ENCODE measurements at places on chromosomes 2 and 18.

DNA sequence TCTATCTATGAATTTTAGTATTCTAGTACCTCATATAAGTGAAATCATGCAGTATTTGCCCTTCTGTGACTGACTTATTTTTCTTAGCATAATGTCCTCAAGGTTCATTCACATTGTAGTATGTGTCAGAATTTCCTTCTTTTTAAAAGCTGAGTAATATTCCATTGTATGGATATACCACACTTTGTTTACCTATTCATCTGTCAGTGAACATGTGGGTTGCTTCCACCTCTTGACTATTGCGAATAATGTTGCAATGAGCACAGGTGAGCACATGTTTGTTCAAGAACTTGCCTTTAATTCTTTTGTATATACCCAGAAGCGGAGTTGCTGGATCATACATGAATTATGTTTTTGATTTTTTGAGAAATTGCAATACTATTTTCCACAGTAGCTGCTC is 187.4 kb upstream of the RBMS1 start:
- DNase-seq: no peak

DNA sequence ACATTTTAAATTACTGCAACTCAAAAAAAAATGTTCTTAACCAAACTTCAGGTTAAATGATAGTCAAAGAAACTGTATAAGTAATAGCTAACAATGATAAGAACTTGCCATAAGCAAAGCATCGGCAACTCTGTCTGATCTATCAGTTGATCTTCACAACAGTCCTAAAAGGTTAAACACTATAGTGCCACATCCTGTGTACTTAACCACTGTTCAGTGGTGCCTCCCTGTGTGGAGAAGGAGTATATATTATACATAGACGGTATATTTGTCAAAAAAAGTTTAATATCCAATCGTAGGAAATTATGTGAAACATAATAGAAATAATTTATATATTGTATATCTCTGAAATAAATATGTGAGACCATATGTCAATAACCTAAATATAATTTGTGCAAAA is 13.0 kb downstream of the DTNA start:
- DNase-seq: no peak

DNA sequence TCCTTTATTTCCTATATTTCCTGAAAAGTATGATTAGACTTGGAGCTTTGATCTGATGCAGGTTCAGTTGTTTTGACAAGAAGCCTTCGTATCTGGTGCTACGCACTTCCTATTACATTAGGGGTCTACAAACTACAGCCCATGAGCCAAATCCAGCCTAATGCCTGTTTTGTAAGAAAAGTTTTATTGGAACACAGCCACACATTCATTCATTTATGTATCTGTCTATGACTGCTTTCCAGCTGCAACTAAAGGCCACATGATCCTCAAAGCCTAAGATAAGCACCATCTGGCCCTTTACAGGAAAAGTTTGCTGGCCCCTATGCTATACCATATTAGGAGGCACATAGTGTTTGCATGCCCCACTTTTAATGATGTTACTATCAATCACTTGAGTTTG is 26.0 kb downstream of the EIF2AK3 start:
- DNase-seq: no peak

DNA sequence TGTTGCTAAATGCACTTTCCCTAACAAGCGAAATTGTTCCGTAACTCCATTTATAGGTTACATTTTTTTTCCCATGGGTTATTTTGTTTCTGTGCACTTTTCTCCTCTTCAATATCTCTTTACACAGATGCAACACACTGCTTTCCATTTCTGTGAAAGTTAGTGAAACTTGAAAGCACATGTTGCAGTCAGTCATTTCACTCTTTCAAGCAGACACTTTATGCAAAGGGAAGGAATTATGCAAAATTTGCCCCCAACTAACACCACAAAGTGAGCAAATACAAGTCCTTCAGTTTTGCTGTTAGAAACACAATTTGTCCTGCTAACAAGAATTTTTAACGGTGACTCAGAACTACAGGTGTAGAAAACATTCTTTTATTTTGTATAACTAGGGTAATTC is 124.8 kb downstream of the PTH2R start:
- DNase-seq: no peak

GRCh38 chr18:11817229-11817628 is 34.0 kb upstream of the CHMP1B start:
- no peak for DNase-seq
